ENCODE measurements at places on chromosomes 7 and 10. TPM values are rescaled to one million over a fixed set of nuclear protein-coding genes. Genes with fewer than 3 reads are reported as not detected.

NPY gene
- polyA plus RNA-seq: 0.24 TPM

C10orf53 gene
- not detected for polyA plus RNA-seq

GPR85 gene
- 0.81 TPM for polyA plus RNA-seq

SPDYE1 gene
- 3.1 TPM for polyA plus RNA-seq

Data from renal pelvis (tissue), 12 donors.